ENCODE measurements at places on chromosomes 1 and 21.
A peak's percentile ranks its signal among the peaks of the same experiment; 100 is the strongest.

DNA sequence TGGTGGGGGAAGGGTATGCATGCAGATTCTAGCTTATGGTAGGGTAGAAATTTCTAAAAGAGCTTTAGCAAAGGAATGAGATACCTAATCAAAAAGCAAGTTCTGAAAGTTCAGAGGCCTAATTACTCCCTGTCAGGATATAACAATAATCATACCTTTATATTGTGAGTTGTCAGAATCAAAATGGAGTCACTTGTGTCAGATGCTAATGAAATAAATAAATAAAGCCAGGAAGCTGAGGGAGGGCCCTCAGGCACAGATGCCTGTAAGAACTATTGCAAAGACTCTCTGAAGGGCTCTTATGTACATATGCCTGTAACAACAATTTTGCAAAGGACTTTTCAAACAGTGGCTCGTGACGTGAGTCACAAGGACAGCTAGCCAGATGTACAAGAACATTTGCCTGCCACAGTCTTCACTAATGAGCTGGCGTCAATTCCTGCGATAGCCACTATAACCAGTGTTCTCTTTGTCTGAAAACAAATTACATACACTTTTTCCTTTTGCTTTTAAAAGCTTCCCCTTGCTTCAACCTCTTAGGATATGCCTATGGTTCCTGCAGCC, 27.4 kb upstream of the DNASE2B start:
- DNase-seq: no peak

GRCh38 chr1:21921100-21921875, 15.8 kb downstream of the HSPG2 start:
- DNase-seq: no peak

- no peak for DNase-seq
Measured at GRCh38 chr1:245067257-245067656, 87.5 kb upstream of the KIF26B start.

- no peak for DNase-seq
Measured at GRCh38 chr1:185328255-185328654, 11.2 kb upstream of the IVNS1ABP start.

DNA sequence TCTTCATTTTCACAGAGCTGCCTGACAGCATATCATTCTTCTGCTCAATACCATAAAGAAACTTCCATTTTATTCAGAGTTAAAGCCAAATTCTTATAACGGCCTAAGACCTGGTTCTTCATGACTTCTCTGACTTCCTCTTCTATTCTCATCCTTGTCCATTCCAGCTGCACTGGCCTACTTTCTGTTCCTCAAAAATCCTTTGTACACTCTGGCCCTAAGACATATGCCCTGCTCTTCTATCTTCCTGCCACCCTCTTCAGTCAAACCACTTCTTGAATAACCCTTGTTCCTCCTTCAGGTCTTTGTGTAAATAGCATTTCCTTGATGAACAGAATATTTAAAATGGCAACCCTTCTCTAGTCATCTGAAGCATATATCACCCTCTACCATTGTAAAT, 1338.7 kb upstream of the ADGRL2 start:
- no peak for DNase-seq

DNA sequence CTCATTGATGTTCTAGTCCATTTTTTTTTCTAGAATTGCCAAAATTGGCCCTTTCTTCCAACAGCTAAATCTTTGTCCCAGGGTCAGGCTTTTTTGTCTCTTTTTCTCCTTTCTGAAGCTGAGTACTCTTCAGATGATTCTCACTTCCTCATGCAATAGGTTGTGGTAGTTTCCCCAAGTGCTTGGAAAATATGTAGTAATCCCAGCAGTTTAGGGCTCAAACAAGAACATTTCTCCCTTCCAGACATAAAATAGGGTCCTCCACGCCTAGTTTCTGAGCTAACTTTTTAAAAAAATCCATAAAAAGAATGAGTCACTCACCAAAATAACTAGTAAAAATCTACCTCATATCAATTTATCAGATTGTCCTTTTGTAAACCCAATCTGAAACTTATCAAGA, 10.0 kb upstream of the MCOLN3 start:
- DNase-seq: no peak

DNA sequence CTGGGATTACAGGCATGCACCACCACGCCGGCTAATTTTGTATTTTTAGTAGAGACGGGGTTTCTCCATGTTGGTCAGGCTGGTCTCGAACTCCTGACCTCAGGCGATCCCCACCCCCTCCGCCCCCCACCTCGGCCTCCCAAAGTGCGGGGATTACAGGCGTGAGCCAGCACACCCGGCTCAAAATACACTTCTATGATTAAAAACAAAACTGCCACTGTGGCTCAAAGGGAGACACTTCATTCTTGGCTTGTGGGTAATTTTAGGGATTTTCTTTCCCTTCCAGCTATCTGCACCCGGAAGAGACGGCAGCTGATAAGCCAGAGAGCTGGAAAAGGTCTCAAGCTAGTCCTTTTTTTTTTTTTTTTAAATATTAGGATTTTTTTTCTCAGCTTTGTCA, 24.5 kb downstream of the TMPRSS2 start:
- DNase-seq: no peak

GRCh38 chr1:115710859-115711624, 57.5 kb downstream of the CASQ2 start:
- no peak for DNase-seq

DNA sequence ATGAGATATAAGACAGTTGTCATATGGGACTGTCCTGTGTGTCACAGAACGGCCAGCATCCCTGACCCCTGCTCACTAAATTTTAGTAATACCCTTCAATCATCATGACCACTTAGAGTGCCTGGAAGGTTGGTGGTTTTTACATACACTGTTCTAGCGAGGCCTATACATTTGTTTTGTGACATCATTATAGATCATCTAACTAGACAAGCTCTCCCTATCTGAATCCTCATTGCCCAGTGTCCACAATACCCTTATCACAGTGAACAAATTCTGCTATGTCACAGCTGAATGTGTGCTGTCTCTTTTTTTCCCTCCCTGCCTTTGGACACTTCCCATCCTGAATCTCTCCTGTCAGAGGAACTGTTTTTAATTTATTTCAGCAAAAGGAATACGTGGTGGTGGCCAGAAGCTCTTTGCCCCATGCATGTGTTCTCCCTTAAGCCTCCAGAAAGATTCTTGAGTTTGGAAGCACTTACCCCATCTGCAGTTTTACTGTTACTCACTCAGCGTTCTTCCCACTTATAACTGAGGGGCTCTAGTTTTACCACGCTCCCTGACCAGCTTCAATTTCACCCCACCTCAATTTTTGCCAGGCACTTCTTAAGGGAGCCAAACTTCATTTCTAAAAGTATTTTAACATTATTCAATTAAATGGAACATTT, 70.3 kb downstream of the OLFML2B start:
- DNase-seq: no peak

DNA sequence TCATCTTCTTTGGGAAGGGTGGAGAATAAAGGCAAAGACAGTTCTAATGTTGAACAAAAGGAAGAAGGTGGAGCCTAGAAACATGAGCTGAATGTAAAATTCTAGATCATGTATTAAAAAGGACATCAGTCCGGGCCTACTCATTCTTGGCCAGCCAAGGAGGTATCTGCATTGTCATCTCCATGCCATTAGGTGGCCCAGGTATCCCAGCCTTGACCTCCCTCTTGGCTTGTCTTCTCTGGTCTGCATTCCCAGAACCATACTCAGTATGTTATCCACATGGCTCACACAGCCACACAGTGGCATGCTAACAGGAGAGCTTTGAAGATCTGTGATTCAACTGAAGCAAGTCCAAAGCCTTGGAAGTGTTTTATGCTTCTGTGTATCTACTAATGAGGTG, 369.8 kb upstream of the KAZN start:
- no peak for DNase-seq

DNA sequence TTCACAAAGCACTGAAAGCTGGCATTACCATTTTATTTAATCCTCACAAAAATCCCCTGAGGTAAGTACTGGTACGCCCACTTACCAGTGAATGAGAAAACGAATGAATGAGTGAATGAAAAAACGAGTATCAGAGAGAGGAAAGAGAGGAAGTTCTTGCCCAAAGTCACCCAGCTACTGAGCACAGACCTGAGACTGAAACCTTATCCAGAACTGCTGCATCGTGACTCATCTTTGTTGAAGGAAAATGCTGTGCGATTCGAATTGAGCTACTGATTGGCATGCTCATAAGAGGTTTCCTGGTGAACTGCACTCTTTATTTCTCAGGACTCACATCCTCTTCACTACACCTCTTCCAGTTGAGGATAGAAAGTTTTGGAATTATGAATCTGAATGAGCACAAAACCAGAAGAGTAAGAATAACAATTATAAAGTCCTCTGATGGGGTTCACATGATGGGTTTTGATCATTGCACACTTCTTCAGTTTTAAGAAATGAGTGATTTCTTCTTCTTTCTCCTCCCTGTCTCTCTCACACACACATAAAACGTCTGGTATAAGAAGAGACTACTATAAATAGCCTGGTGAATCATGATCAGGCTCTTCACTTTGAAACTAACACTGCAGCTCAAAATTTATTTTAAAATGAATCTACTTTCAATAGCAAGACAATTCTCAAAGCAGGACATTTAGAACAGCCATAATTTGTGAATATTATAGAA, 32.1 kb downstream of the IL12RB2 start:
- no peak for DNase-seq

- DNase-seq: no peak
Measured at GRCh38 chr1:209086486-209087192, 496.9 kb upstream of the CAMK1G start.

DNA sequence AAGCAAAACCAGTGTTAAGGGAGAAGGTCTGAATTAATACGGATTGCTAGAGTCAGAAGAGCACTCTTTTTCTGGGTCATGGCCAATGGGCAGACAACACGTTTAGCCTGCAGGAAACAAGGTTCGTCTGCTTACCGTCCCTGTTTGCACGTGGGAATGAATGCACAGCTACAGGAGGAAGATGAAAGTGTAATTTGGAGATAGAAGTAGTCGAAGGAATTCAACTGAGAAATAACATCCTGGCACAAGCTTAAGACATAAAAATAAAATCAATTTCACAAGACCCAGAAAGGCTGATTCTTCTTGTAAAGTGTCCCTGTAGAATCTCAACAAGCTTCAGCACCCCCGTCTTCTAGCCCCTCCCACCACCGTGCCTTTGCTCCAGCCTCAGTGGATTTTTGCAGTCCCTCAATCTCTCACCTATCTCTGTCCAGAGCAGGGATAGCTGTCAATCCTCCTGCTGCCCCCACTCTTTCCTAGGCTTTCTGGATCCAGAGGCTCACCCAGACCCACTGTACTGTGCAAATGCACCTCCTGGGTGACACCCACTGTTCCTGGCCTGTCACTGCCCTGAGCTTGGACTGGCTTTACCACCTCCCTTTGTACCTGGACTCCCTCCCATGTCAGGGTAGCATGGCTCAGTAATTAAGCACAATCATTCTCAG, 60.6 kb downstream of the C1orf94 start:
- no peak for DNase-seq

- peak; percentile 13 for DNase-seq
Measured at GRCh38 chr1:58784758-58785441, 1.1 kb upstream of the JUN start.

DNA sequence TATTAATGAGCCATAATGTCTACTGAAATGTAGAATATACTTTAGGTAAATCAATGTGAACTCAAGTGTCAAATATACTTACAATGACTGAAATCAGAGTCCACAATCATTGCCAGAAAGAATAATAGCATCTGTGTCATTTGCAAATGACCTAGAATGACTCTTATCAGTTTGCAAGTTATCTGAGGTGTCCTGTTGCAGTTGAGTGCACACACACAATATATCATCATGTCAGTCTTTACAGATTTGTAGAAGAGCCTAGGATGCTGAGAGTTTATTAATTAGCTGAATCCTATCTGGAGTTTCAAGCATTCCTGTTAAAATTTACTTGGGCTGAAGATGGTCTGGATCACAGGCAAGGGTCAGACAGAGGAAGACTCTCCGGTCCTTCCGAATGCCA, 324.0 kb upstream of the GREM2 start:
- no peak for DNase-seq

GRCh38 chr1:88917321-88918025, 26.1 kb upstream of the GTF2B start:
- DNase-seq: no peak

DNA sequence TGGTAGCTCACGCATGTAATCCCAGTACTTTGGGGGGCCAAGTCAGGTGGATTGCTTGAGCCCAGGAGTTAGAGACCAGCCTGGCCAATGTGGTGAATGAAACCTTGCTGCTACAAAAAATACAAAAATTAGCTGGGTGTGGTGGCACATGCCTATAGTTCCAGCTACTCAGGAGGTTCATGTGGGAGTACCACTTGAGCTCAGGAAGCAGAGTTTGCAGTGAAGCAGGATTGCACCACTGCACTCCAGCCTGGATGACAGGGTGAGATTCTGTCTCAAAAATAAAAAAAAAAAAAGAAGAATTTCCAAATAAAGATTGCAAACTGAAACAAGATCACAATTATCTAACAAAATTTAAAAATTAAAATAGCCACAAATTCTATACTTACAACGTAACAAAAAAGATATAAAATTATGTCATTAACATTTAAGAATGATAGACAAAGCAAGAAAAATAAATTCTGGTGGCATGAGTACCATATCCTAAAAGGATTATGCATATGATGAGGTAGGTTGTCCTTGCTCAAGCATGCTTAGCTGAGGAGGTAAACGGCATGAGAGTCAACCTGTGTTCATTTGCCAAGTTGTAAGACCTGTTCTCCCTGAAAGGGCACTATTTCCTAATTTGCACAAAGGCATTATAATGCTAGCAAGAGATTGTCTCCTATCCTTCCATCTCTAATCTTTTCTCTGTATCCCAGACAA, 20.2 kb downstream of the IPP start:
- no peak for DNase-seq

All from NCI-H1417 treated with DMSO at 0.1 percent for 48 hours (cell line).